Calu3 (cell line): ENCODE measurements at places on chromosomes 3 and 15. TPM values are rescaled to one million over a fixed set of nuclear protein-coding genes. Genes with fewer than 3 reads are reported as not detected.

The SI gene
- total RNA-seq = not detected in 2 replicates

DNA sequence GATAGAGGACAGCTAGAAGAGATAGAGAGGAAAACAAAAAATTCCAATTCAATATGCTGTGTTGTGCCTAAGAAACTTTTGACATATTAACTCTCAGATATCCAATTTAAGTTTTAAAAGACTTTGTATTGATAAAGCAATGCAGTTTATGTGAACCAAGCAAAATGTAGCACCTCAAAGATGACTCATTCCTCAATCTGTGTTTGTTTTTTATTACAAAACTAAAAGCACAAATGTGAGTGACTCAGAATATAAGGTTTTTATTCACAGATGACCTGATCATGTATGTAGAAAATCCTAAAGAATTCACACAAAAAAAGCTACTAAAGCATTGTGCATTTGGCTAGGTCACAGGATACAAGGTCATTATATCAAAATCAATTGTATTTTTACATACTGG, 11.1 kb downstream of the HCLS1 start:
- H3K4me3 ChIP-seq = no peak overlapping the region
- H3K27me3 ChIP-seq = no peaks in the 10 kb centered on the region
- H3K36me3 ChIP-seq = no peaks in the 10 kb centered on the region
- no peak overlapping the region for H3K27ac ChIP-seq
- no peak for DNase-seq

The INAFM2 gene
- 14.3 and 16.6 TPM in 2 replicates for total RNA-seq

GRCh38 chr3:195040773-195041520, 230.0 kb downstream of the XXYLT1 start:
- H3K36me3 ChIP-seq = peaks cover 5% of the 10 kb centered on the region
- H3K27ac ChIP-seq = no peak overlapping the region
- peak; percentile 71 for DNase-seq
- peaks cover 45% of the 10 kb centered on the region for H3K4me1 ChIP-seq
- H3K4me3 ChIP-seq = no peak overlapping the region

DNA sequence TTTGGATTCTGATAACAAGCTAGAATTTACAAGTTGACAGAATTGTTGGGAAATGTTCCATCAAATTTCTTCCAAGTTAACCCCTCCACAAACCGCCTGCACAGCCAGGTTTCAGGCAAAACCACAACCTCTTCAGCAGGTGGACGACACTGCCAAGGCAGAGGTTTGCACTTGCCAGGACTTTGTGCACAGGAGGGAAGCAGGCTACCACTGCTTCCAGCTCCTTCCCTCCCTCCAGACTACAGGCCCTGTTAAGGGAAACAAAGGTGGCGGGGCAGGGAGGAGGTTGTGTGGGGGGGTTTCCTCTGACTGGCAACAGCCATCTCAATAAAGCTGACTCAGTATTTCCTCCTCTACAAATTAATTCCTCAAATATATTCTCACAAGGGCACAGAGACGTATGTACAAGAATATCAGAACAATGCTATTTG, 42.2 kb downstream of the TBC1D2B start:
- H3K27me3 ChIP-seq = no peaks in the 10 kb centered on the region
- DNase-seq = no peak
- H3K4me3 ChIP-seq = no peak overlapping the region

GRCh38 chr3:12483410-12483809, 870 bp upstream of the TSEN2 start:
- H3K27me3 ChIP-seq = no peaks in the 10 kb centered on the region
- H3K4me3 ChIP-seq = peak overlapping the region; percentile 83
- no peak overlapping the region for H3K27ac ChIP-seq
- peaks cover 21% of the 10 kb centered on the region for H3K36me3 ChIP-seq

- H3K27me3 ChIP-seq = peaks cover 9% of the 10 kb centered on the region
- H3K36me3 ChIP-seq = no peaks in the 10 kb centered on the region
- no peak overlapping the region for H3K4me3 ChIP-seq
Measured at GRCh38 chr15:68368731-68369435, 63.1 kb downstream of the ITGA11 start.

GRCh38 chr15:70092464-70093027, 5.2 kb downstream of the TLE3 start:
- no peaks in the 10 kb centered on the region for H3K27me3 ChIP-seq
- H3K4me1 ChIP-seq = peaks cover 57% of the 10 kb centered on the region
- peaks cover 60% of the 10 kb centered on the region for H3K36me3 ChIP-seq
- no peak for DNase-seq

- H3K27ac ChIP-seq = no peak overlapping the region
- no peaks in the 10 kb centered on the region for H3K36me3 ChIP-seq
- H3K4me1 ChIP-seq = no peaks in the 10 kb centered on the region
- H3K4me3 ChIP-seq = no peak overlapping the region
Measured at GRCh38 chr15:100241572-100242482, 99.9 kb downstream of the ADAMTS17 start.

DNA sequence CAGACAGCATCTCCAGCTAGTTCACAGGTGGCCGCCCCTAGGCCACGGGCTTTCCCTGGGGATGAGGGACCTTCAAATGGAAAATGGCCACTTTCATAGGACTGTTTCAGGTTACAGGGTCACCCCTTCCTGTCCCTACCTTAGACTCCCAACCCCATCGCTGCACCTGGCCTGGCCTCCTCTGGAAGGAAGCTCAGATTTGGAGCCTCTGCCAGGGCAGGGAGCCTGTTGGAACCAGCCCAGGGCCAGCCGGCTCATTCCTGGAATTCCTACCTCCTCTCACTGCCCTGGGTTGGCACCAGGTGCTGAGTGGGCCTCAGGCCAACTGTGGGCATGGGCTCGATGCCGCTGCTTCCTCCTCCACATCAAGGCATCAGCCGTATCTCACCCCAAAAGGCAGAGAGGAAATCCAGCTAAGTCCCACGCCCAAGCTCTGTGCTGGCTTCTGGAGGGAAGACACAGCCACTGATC, 42.2 kb downstream of the KLHL25 start:
- peak overlapping the region; percentile 23 for H3K27ac ChIP-seq
- H3K36me3 ChIP-seq = peaks cover 49% of the 10 kb centered on the region
- no peak for DNase-seq
- no peaks in the 10 kb centered on the region for H3K4me1 ChIP-seq

GRCh38 chr3:99962703-99963102, 145.0 kb downstream of the CMSS1 start:
- H3K4me1 ChIP-seq = peaks cover 13% of the 10 kb centered on the region
- no peaks in the 10 kb centered on the region for H3K36me3 ChIP-seq
- H3K27me3 ChIP-seq = no peaks in the 10 kb centered on the region

GRCh38 chr3:159886050-159886449, 102.6 kb upstream of the IL12A start:
- H3K27ac ChIP-seq = no peak overlapping the region
- H3K4me1 ChIP-seq = no peaks in the 10 kb centered on the region
- no peak overlapping the region for H3K4me3 ChIP-seq
- DNase-seq = no peak
- H3K27me3 ChIP-seq = no peaks in the 10 kb centered on the region
- no peaks in the 10 kb centered on the region for H3K36me3 ChIP-seq

DNA sequence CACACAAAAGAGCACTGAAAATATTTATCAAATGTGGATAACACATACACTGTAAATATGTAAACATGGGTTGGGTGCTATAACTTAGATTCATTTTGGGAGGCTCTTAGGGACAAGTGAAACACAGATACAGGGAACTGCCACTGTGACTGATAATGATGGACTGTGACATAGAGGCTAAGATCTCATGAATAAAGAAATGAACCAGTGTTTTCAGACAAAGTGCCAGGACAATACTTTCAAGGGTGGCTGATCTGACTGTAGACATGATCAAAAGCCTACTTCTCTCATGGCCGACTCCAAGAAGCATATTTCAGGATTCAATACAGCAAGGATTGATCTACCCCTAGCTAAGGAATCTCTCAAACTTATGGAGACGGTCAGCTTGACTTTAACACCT, 353.8 kb downstream of the FGF12 start:
- DNase-seq = no peak
- H3K4me1 ChIP-seq = no peaks in the 10 kb centered on the region
- no peaks in the 10 kb centered on the region for H3K36me3 ChIP-seq
- no peak overlapping the region for H3K27ac ChIP-seq

The GATM gene
- 4.1 and 4.2 TPM in 2 replicates for total RNA-seq

GRCh38 chr3:59831394-59831793, 781.6 kb upstream of the CFAP20DC start:
- no peaks in the 10 kb centered on the region for H3K27me3 ChIP-seq
- no peak overlapping the region for H3K27ac ChIP-seq
- no peak overlapping the region for H3K4me3 ChIP-seq
- no peak for DNase-seq

The SLC24A5 gene
- total RNA-seq = not detected in 2 replicates

The MCTP2 gene
- 30.1 and 40.5 TPM in 2 replicates for total RNA-seq

DNA sequence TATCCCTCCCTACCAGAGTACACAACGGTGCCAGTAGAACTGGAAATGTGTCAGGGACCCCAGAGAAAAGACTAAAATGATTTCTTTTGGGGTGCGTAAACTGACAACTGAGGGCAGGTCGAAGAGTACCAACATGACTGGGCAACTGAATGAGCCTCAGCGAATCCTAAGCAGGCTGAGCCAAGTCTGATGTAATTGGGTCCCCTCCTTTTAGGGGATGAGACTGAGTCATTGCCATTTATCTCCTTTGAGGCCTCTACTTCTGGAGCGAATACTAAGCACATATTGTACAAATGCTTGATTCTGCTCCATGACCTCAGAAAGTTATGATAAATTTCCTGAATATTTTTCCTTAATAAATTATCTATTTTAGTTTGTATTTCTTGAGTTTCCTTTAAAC, 17.3 kb upstream of the GPR156 start:
- H3K27ac ChIP-seq = no peak overlapping the region
- H3K4me3 ChIP-seq = no peak overlapping the region
- no peaks in the 10 kb centered on the region for H3K36me3 ChIP-seq
- peaks cover 8% of the 10 kb centered on the region for H3K4me1 ChIP-seq
- DNase-seq = no peak
- H3K27me3 ChIP-seq = no peaks in the 10 kb centered on the region
